WTC11 (cell line): ENCODE measurements at places on chromosomes 12 and 14. TPM values are rescaled to one million over a fixed set of nuclear protein-coding genes. Genes with fewer than 3 reads are reported as not detected.

- no peaks in the 10 kb centered on the region for H3K27me3 ChIP-seq
- H3K36me3 ChIP-seq, result no peaks in the 10 kb centered on the region
- no peak overlapping the region for H3K4me3 ChIP-seq
- no peak for DNase-seq
These were observed 61.1 kb downstream of the NINJ2 start for GRCh38 chr12:601976-602699.

GRCh38 chr14:25521616-25522015 lies 471.7 kb upstream of the STXBP6 start:
- H3K27ac ChIP-seq, result no peak overlapping the region
- H3K4me1 ChIP-seq, result peaks cover 19% of the 10 kb centered on the region
- no peaks in the 10 kb centered on the region for H3K27me3 ChIP-seq
- no peaks in the 10 kb centered on the region for H3K36me3 ChIP-seq
- no peak for DNase-seq

GRCh38 chr14:61764342-61765122 lies 2.3 kb downstream of the SNAPC1 start:
- H3K27ac ChIP-seq, result peak overlapping the region; percentile 2; the same call in 1 of the 2 replicates
- peak overlapping the region; percentile 99 for H3K4me3 ChIP-seq
- DNase-seq, result no peak
- peaks cover 39% of the 10 kb centered on the region for H3K4me1 ChIP-seq
- no peaks in the 10 kb centered on the region for H3K27me3 ChIP-seq

DNA sequence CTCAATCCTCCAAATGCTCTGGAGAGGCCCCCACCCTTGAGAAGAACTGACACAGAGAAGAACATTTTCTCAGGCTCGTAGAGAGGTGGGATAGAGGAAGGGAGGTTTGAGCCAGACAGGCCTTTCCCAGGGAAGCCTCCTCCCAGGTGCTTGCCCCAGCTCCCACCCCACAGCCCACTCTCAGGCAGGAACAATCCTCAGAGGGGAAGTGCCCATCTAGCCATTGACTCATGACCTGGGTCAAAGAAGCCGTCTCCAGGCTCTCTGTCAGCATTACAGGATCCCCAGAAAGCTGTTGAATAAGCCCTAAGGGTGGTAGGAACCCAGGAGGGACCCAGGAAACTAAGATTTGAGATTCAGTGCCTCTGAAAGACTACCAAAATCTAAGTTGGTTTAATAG lies 3.8 kb downstream of the AQP6 start:
- no peak overlapping the region for H3K27ac ChIP-seq
- DNase-seq, result no peak
- peaks cover 19% of the 10 kb centered on the region for H3K4me1 ChIP-seq
- H3K36me3 ChIP-seq, result no peaks in the 10 kb centered on the region
- no peaks in the 10 kb centered on the region for H3K27me3 ChIP-seq

DNA sequence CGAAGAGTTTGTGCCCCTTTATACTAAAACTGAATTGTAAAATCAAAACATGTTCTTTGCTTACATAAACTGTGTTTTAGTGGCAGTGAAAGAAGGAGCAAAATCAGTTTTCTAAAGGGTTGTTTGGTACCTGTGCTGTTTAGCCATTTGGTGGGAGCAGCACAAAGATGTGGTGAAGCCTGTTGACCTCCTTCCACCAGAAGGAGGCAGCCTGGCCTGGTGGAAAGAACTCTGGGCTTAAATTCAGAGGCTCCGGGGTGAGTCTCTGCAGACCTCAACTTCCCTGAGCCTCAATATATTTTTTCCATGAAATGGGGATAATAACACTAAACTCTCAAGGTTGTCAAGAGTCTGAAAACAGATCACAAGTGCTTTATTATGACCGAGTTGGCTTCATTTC lies 502.5 kb downstream of the VRK1 start:
- no peaks in the 10 kb centered on the region for H3K36me3 ChIP-seq
- H3K27me3 ChIP-seq, result no peaks in the 10 kb centered on the region
- no peak overlapping the region for H3K27ac ChIP-seq
- DNase-seq, result peak; percentile 43
- peaks cover 26% of the 10 kb centered on the region for H3K4me1 ChIP-seq

DNA sequence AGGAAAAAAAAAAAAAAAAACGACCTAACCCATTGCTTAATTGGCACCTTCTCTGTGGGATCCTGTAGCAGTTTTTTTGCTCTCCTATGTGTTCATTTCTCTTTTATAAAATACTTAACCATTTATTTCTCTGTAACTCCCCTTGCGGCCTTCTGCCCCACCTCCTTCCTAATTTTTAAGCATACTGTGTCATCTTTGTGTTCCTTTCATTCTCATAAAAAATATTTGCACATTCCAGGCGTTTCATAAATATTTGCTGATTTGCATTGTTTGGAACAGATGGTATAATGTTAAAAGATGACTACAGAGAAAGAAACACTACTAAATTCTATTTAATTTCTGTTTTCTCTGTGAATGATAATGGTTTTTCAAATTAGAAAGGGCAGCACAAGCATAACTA lies 77.9 kb downstream of the NPAS3 start:
- no peaks in the 10 kb centered on the region for H3K27me3 ChIP-seq
- H3K4me3 ChIP-seq, result no peak overlapping the region
- H3K36me3 ChIP-seq, result no peaks in the 10 kb centered on the region

DNA sequence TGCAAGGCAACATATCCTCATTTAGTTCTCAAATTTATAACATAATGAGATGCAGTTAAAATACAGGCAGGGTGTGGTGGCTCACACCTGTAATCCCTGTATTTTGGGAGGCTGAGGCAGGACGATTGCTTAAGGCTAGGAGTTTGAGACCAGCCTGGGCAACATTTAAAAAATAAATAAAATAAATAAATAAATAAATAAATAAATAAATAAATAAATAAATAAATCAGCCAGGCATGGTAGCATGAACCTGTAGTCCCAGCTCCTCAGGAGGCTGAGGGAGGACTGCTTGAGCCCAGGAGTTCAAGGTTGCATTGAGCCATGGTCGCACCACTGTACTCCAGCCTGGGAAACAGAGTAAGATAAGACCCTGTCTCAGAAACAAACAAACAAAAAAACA lies 39.4 kb downstream of the TCHP start:
- no peak overlapping the region for H3K27ac ChIP-seq
- peaks cover 15% of the 10 kb centered on the region; the same call in 1 of the 2 replicates for H3K36me3 ChIP-seq
- peaks cover 3% of the 10 kb centered on the region for H3K4me1 ChIP-seq
- H3K27me3 ChIP-seq, result no peaks in the 10 kb centered on the region
- DNase-seq, result no peak

- peaks cover 20% of the 10 kb centered on the region for H3K36me3 ChIP-seq
- peak; percentile 29 for DNase-seq
- H3K27ac ChIP-seq, result peak overlapping the region; percentile 98
- H3K27me3 ChIP-seq, result no peaks in the 10 kb centered on the region
These were observed 17.0 kb downstream of the ANO6 start for GRCh38 chr12:45232756-45233372.

- H3K27ac ChIP-seq, result no peak overlapping the region
- peaks cover 24% of the 10 kb centered on the region for H3K4me1 ChIP-seq
- no peak for DNase-seq
- no peaks in the 10 kb centered on the region for H3K27me3 ChIP-seq
- H3K36me3 ChIP-seq, result no peaks in the 10 kb centered on the region; the same call in 1 of the 2 replicates
These were observed 19.8 kb downstream of the DIP2B start for GRCh38 chr12:50524621-50525020.

- peaks cover 22% of the 10 kb centered on the region for H3K4me1 ChIP-seq
- no peak for DNase-seq
- H3K36me3 ChIP-seq, result no peaks in the 10 kb centered on the region
- H3K27me3 ChIP-seq, result no peaks in the 10 kb centered on the region
- H3K4me3 ChIP-seq, result no peak overlapping the region
These were observed 27.3 kb downstream of the NTF3 start for GRCh38 chr12:5459051-5459782.

GRCh38 chr12:42923156-42923555 lies 333.6 kb upstream of the PRICKLE1 start:
- no peaks in the 10 kb centered on the region for H3K27me3 ChIP-seq
- H3K36me3 ChIP-seq, result no peaks in the 10 kb centered on the region
- no peaks in the 10 kb centered on the region for H3K4me1 ChIP-seq
- DNase-seq, result no peak
- H3K4me3 ChIP-seq, result no peak overlapping the region
- no peak overlapping the region for H3K27ac ChIP-seq

DNA sequence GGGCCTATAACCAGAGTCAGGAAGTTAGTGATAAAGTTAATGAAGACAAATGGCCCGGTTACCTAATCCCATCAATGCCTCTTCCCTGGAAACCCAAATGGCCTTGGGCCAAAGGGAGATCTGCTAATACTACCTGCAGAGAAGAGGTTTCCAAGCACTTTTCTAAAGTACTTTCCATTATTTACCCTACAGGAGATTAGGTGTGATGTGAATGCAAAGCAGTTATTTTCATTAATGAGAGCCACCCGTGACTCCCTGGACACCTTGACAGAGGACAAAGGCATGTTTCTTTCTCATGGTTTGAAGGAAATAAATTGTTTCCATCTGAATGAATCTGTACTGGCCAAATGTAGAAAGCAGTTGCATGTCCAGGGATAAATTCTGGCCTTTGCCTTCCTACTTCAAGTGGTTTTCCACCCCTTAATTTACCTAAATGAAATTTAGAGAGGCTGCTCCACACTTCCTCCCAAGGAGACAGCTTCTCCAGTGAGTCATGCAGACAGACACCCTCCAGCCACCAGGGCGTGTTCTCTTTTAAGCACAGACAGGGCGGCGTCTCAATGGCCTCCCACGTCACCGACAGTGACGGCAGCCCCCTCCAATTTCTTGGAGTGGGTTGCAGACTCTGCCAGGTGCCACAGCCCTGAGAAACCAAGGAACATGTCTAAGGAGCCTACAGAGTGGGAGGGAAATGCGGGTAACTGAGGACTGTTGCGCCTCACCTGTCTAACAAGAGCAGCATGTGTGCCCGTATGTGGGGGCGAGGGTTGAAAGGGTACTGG lies 43.9 kb upstream of the GNPNAT1 start:
- H3K4me3 ChIP-seq, result no peak overlapping the region
- peak overlapping the region; percentile 63 for H3K27ac ChIP-seq
- DNase-seq, result no peak
- no peaks in the 10 kb centered on the region for H3K36me3 ChIP-seq
- peaks cover 51% of the 10 kb centered on the region for H3K4me1 ChIP-seq
- H3K27me3 ChIP-seq, result no peaks in the 10 kb centered on the region

GRCh38 chr14:54642801-54643695 lies 76.1 kb downstream of the SAMD4A start:
- H3K36me3 ChIP-seq, result no peaks in the 10 kb centered on the region
- peaks cover 19% of the 10 kb centered on the region for H3K4me1 ChIP-seq
- DNase-seq, result no peak
- no peak overlapping the region for H3K4me3 ChIP-seq
- H3K27ac ChIP-seq, result no peak overlapping the region
- no peaks in the 10 kb centered on the region for H3K27me3 ChIP-seq

DNA sequence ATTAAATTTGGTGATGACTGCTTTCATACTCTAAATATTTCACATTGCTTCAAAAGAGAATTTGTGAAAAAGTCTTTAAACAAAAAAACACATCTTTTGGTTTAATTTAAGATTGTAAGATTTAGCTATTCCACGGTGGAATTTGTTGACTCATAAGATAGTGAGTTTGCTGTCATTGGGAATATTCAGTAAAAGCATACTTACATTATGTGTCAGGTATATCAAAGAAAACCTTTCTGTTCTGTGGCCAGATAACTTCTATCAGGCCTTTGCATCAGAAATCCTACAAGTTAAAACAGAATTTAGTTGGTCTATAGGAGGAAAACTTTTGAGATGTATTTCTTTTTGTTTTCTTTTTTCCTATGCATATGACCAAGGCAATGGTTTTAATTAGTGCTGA lies 148.8 kb upstream of the E2F7 start:
- H3K27ac ChIP-seq, result no peak overlapping the region
- no peak overlapping the region for H3K4me3 ChIP-seq
- H3K4me1 ChIP-seq, result peaks cover 23% of the 10 kb centered on the region
- DNase-seq, result no peak
- H3K27me3 ChIP-seq, result no peaks in the 10 kb centered on the region
- peaks cover 29% of the 10 kb centered on the region for H3K36me3 ChIP-seq

- H3K4me1 ChIP-seq, result peaks cover 7% of the 10 kb centered on the region; the same call in 1 of the 2 replicates
- H3K27me3 ChIP-seq, result no peaks in the 10 kb centered on the region
- peaks cover 14% of the 10 kb centered on the region for H3K36me3 ChIP-seq
- H3K27ac ChIP-seq, result no peak overlapping the region
- DNase-seq, result no peak
These were observed 47.6 kb downstream of the CRACR2A start for GRCh38 chr12:3705354-3705675.

DNA sequence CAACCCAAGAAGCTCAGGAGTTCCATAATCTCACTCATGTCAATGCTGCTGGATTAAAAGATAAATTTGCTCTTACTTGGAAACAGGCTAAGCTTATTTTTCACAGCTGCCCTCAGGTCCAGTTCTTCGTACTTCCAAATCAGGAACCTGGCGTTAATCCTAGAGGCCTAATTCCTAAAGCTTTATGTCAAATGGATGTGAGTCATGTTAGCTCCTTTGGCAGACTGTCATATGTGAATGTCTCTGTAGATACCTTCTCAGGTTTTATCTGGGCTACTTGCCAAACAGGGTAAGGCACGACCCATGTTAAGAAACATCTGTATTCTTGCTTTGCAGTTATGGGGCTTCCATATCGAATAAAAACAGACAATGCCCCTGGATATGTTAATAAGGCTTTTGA lies 504.6 kb downstream of the ALG10 start:
- no peaks in the 10 kb centered on the region for H3K4me1 ChIP-seq
- no peak overlapping the region for H3K4me3 ChIP-seq
- no peak overlapping the region for H3K27ac ChIP-seq
- no peak for DNase-seq

DNA sequence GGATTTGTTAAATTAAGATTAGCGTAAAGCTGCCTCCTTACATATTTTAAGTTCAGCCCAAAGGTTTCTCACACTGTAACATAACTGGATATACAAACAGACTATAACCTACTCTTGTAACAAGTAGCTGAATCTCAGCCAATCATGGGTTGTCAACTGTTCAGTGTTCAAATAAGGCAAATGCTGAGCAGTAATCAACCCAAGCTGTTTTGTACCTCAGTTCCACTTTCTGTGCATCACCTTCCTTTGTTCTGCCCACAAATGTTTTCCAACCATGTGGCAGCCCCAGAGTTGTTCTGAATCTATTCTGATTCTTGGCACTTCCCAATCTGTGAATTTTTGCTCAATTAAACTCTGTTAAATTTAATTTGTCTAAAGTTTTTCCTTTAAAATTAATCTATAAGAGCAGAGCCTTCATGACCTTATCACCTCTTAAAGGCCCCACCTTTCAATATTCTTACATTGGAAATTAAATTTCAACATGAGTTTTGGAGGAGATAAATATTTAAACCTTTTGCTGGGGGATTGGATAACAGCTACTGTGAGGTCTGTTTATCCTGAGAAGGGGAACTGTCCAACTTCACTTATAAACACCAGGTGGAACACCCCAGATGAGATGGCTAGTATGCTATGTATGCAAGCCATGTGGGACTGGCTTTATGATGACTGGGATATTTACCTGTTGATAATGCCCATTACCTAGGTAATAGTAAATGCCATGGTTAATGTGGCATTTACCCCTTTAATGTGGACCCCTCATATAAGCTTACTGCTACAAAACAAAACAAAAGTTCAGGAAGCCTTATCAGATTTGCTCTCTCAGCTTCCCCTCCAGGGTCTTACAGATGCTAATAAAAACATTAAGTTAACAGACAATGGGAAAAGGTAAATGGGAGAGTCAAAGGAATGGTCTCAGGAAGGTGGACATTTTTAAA lies 42.2 kb upstream of the ARID2 start:
- no peaks in the 10 kb centered on the region for H3K36me3 ChIP-seq
- DNase-seq, result no peak
- H3K27me3 ChIP-seq, result no peaks in the 10 kb centered on the region
- no peak overlapping the region for H3K27ac ChIP-seq
- no peak overlapping the region for H3K4me3 ChIP-seq
- H3K4me1 ChIP-seq, result peaks cover 12% of the 10 kb centered on the region

The E2F7 gene
- 19.8 to 28.4 TPM (median 22.3 TPM) in 3 replicates for total RNA-seq

The SIRT4 gene
- 2.1 to 4.3 TPM (median 2.8 TPM) in 3 replicates for total RNA-seq

The ACRBP gene
- total RNA-seq, result 2.1 to 4.2 TPM (median 3.2 TPM) in 3 replicates

The SLC11A2 gene
- total RNA-seq, result 48.6 to 58.0 TPM (median 54.6 TPM) in 3 replicates

The ADSS1 gene
- total RNA-seq, result 10.0 to 13.3 TPM (median 12.0 TPM) in 3 replicates
